ENCODE measurements at places on chromosomes 6 and 20. TPM values are rescaled to one million over a fixed set of nuclear protein-coding genes. Genes with fewer than 3 reads are reported as not detected.

Gene MCHR2
- total RNA-seq = not detected

Gene RSPH4A
- 5.1 TPM for total RNA-seq

Gene GHRH
- total RNA-seq = not detected

Gene THEMIS
- total RNA-seq = 0.38 TPM
